Stimulated activated CD4-positive, alpha-beta T cell treated with anti-CD3 and anti-CD28 coated beads, Interleukin-15, amount 100 ng/mL, for 1 hour (primary cell): ENCODE measurements at places on chromosomes 13 and 19.

- no peak for DNase-seq
These were observed 5.5 kb downstream of the CBY2 start for GRCh38 chr13:45707516-45708100.

DNA sequence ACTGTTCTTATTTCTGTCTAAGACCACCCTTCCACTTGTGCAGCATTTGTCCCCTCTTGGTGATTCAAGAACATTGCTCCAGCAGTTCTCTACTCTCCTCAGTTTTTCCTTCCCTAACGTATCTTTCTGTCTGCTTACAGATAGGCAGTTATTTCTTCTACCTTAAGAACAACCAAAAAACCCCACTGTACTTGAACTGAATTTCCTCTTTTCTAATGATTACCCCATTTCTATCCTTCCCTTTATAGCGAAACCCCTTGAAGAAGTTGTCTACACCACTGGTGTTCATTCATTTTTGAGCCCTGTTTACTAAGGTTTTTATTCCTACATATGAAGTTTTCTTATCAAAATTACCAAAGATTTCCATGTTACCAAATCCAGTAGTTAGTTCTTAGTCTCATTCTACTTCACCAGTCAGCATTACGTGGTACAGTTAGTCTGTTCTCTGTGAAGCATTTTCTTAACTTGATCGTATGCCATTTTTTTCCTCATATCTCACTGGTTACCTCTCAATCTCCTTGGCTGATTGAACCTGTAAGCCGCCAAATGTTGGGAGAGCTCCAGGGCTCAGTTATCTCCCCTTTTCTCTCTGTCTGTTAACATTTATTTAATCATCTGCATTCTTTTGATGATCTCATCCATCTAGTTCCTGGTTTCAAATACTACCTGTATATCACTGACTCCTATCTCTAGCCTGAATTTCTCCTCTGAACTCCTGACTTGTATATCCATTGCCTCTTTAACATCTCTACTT is 9.0 kb downstream of the LSM14A start:
- no peak for DNase-seq

- DNase-seq, result no peak
These were observed 397 bp downstream of the SLC44A2 start for GRCh38 chr19:10625762-10626138.

DNA sequence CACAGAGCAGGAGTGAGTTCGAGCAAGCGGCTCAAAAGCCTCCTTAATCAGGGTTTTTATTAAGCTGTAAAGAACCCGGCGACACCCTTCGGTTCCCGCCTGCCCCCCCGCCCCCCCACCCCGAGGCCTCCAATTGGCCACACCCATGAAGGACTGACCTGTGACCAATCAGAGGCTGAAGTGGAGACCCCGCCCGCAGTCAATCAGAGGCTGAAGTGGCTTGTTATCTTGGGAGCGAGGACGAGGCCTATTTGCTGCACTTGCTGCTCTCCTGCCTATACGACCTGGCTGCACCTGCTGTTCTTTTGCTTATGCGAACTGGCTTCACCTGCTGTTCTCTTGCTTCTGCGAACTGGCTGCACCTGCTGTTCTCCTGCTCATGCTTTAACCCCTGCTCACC is 844.9 kb downstream of the OLFM4 start:
- DNase-seq, result no peak

DNA sequence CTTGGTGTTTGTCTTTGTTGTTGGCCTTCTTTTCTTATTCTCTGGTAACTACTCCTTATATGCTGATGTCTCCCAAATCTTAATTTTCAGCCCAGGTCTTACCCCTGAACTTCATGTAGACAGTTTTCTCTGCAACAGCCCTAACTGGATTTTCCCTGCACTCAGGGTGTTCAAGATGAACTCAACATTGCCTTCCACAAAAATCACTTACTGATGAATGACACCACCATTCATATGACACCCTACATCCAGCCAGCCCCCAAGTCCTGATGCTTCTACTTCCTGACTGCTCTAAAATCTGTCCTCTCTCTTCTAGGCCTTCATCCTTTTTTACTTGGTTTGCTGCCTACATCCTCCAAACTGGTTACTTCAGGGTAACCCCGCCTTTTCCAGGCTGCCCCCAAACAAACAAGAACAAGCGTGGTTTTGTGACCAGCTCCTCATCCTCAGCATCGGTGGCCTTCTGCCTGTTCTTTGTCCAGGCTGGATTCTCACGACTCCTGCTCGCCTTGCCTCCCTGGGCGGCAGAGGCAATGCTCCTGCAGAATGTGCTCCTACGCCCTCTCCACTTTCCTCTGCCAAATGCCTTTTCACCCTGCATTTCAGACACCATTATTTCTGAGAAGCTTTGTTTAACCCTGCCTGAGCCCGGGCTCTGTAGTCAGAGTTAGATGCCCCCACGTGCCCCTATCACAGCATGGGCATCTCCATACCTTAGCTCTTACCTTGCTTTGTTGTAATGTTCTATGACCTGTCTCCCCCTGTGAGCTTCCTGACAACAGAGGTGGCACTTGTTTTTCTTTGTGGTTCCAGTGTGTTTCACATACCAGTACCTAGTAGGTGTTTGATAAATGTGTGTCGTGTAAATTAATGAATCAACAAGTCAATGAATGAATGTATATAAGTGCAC is 61.8 kb downstream of the WDFY2 start:
- DNase-seq, result no peak

DNA sequence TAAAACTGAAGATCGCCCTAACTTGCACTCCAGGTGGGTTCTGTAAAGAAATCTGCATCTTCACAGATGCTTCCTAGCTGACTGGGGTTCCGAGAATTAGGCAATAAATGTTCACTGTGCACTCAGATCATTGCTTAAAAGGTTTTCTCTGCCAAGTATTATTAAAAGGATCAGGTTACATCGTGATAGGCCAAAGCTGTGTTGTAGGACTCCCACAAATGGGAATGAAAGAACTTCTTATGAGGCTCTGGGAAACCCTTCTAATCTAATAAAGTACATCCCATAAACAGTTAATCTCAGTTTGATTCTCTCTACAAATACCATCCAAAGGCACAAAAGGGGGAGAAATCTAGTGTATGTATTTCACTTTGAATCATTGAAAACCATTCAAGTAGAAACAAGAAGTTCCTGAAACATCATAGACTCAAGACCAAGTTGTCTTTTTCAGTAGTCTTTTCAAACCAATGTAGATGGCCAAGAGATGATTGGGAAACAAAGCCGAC is 7.1 kb upstream of the POU4F1 start:
- DNase-seq, result no peak

GRCh38 chr19:38812841-38813320 is at the start of gene LGALS4:
Gene LGALS4, minus strand, starts transcription at chr19:38812945. Its CDS starts 59 bp downstream, at chr19:38812886.
- no peak for DNase-seq

- no peak for DNase-seq
These were observed 233.9 kb downstream of the LMO7 start for GRCh38 chr13:75869981-75870380.

GRCh38 chr13:51318015-51318414 is 21.5 kb upstream of the SERPINE3 start:
- DNase-seq, result no peak

GRCh38 chr19:56403261-56403660 is 871 bp upstream of the ZNF583 start:
- DNase-seq, result no peak

GRCh38 chr19:52428937-52429336 is at the start of gene ZNF534:
Gene ZNF534, plus strand, starts transcription at chr19:52429148. Its CDS starts 2,327 bp downstream, at chr19:52431475.
- no peak for DNase-seq

DNA sequence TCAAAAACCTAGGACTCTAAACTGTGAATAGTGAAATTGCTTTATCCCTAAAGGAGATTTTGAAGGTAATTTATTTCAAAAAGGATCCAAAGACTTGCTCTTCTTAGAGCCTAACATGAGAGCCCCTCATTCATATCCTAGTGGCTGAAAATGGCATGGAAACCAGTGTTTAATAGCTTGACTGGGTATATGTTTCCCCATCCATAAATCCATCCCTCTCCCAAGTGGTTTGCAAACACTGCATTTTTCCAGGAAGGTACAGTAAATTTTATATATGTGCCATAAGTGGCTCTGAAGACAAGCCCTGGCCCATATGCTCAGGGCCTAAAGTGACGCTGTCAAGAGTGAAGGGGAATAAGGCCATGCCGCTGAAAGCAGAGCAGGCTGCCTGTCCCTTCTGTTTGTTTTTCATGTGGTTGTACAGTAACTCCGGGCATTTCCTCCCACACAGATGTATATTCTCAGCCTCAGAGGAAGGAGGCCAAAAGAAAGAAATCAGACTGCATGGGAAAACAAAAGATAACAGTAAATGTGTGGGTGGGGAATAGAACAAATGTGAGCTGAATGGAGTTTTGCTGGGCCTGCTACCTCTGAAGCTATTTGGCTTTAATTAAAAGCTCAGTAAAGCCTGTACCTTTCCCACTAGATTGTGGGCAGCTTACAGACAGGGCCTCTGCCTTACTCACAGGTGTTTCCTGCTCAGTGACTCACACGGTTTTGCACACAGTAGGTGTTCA is 181.9 kb downstream of the PCDH9 start:
- DNase-seq, result no peak

GRCh38 chr13:112616586-112617362 is 28.8 kb upstream of the TUBGCP3 start:
- no peak for DNase-seq

- no peak for DNase-seq
These were observed 56.8 kb downstream of the POLR1D start for GRCh38 chr13:27678306-27679040.

DNA sequence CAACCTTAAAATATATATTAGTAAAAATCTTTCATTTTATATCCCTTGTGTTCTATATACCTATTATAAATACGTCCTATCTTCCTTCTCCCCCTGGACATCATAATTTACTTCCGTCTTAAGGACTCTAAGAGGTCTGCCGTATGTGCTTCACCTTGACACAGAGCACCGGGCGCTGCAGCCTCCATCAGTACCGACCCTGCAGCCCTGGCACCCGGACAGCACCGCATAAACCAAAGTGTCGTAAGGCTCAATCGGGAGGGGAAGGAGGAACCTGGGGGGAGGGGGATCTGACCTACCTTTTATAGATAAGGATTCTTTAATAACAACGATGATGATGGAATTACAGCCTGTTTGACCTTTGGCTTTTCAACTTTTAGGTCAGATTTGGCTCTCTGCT is 44.0 kb downstream of the EFNB2 start:
- DNase-seq, result no peak

- DNase-seq, result no peak
These were observed 1598.8 kb upstream of the MIR17HG start for GRCh38 chr13:89748716-89749115.

DNA sequence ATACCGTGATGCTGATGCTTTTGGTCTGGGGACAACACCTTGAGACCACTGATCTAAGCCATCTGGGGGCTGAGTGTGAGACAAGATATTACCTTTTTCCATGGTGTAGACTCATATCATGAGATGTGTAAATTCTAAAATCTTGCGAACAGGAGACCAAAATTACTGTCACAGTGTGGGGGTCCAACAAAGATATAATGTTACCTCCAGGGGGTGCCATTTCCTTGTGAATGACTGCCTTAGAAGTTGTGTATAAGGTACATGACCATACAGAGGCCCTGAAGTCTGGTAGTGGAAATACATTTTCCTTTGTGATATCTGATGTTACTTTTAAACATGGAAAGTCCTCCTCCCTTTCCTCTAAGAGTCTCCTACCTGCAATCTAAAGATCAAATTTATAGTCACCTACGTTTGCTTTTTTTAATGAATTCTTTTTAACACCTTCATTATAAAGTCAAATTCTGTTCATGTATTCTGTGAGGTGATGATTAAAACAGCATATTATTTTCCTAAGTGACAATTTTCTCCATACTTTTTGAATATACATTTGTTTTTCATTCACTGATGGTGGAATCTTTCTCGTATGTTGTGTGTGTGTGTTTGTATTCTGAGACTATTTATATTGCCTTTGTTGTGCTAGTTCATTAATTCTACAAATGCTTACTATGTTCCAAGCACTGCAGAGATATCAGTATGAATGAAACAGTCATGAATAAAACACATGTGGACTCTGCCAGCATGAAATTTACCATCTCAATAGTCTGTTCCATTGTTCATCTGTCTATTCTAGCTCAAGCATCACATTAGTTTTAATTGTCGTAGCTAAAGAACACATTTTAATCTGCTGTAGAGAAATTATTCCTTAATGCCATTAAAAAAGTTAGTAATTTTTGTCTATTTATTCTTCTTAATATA is 113.7 kb downstream of the RFC3 start:
- no peak for DNase-seq

DNA sequence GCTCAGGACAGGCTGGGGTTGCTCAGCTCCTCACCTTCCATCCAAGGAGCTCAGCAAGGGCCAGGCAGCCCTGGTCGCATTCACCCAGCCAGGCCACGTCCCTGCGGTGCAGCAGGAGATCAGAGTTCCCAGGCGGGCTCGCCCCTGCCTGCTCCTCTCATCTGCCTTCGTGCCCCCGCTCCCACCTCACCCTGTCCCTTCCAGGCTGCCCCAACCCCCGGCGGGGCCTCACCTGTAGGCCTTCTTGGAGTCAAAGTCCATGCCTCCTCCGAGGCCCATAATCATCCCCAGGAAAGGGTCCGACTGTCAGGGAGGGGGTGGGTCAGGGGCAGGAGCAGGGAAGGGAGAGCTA is 1.3 kb upstream of the RINL start:
- no peak for DNase-seq

DNA sequence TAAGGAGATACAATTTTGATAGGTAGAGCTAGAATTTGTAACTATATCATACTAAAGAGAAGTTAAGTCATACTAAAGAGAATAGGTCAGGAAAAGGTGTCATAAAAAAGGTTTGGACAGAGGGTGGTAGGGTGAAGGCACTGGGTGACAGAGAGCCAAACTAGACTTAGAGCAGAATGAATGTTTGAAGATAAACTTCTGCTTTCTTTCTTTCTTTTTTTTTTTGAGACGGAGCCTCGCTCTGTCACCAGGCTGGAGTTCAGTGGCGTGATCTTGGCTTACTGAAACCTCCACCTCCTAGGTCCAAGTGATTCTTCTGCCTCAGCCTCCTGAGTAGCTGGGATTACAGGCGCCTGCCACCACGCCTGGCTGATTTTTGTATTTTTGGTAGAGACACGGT is 44.1 kb downstream of the TM9SF2 start:
- DNase-seq, result no peak

GRCh38 chr19:57512845-57513244 is 13.1 kb downstream of the ZNF773 start:
- no peak for DNase-seq

GRCh38 chr19:16070366-16070990 is 5.8 kb upstream of the TPM4 start:
- DNase-seq, result peak; percentile 54

DNA sequence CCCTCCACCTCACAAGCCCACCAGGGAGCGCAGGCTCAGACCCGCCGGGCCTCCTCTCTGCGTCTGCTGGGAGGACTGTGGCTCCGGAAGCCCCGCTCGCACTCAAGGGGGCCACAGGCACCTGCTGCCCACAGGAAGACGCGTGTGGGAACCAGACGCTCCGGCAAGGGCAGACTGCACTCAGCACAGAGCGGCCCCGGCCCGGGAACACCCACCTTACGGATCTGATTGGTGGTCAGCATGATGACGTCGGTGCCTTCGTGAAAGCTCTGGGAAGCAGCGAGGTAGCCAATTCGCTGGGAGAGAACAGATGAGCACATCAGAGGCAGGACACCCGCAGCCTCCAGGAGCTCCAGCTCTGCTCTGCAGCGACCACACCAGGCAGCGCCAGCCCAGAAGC is 14.6 kb downstream of the AP3D1 start:
- no peak for DNase-seq

GRCh38 chr13:47258384-47258783 is 361.5 kb upstream of the HTR2A start:
- DNase-seq, result no peak
